Uterine smooth muscle cell (primary cell): ENCODE measurements at places on chromosomes 12 and 14. TPM values are rescaled to one million over a fixed set of nuclear protein-coding genes. Genes with fewer than 3 reads are reported as not detected.

SERPINA9 gene
- not detected in 2 replicates for total RNA-seq

KRT85 gene
- total RNA-seq, result not detected in 2 replicates

ZNF891 gene
- total RNA-seq, result 1.00 and 1.4 TPM in 2 replicates

NFATC4 gene
- 62.5 and 76.2 TPM in 2 replicates for total RNA-seq

ALX1 gene
- total RNA-seq, result 1.4 and 3.8 TPM in 2 replicates

TSPAN8 gene
- 0.25 TPM in 1 of 2 replicates, not detected in the other for total RNA-seq

SYNE3 gene
- 12.9 and 18.0 TPM in 2 replicates for total RNA-seq

CPNE6 gene
- not detected in 2 replicates for total RNA-seq

LRRC10 gene
- total RNA-seq, result not detected in 2 replicates

RNF10 gene
- total RNA-seq, result 133 and 137 TPM in 2 replicates

FIGNL2 gene
- total RNA-seq, result 0.11 and 0.25 TPM in 2 replicates

PPP1R36 gene
- 0.11 and 0.25 TPM in 2 replicates for total RNA-seq

ATXN2 gene
- total RNA-seq, result 31.7 and 33.9 TPM in 2 replicates

NGB gene
- total RNA-seq, result not detected in 2 replicates

YLPM1 gene
- total RNA-seq, result 30.2 and 37.4 TPM in 2 replicates

NFYB gene
- total RNA-seq, result 25.0 and 26.4 TPM in 2 replicates

STX2 gene
- total RNA-seq, result 47.4 and 61.3 TPM in 2 replicates

CMTM5 gene
- total RNA-seq, result 0.22 and 0.50 TPM in 2 replicates

CHGA gene
- total RNA-seq, result not detected in 2 replicates

CMA1 gene
- total RNA-seq, result not detected in 2 replicates

SERPINA1 gene
- total RNA-seq, result 0.22 TPM in 1 of 2 replicates, not detected in the other

C2CD5 gene
- total RNA-seq, result 28.8 and 34.4 TPM in 2 replicates

BEGAIN gene
- total RNA-seq, result 0.87 and 1.9 TPM in 2 replicates

MYH6 gene
- not detected in 2 replicates for total RNA-seq

GSC gene
- 0.22 TPM in 1 of 2 replicates, not detected in the other for total RNA-seq

DNAJC22 gene
- total RNA-seq, result 2.6 and 4.4 TPM in 2 replicates

TMEM229B gene
- 0.33 and 0.62 TPM in 2 replicates for total RNA-seq

TMEM119 gene
- total RNA-seq, result 61.6 and 95.1 TPM in 2 replicates

ZC2HC1C gene
- total RNA-seq, result 1.8 and 1.9 TPM in 2 replicates

RPL41 gene
- 1,557 and 2,417 TPM in 2 replicates for total RNA-seq

SLCO1A2 gene
- not detected in 2 replicates for total RNA-seq

CDC42BPB gene
- total RNA-seq, result 80.1 and 96.5 TPM in 2 replicates

AKAP6 gene
- 10.6 and 26.6 TPM in 2 replicates for total RNA-seq

MYL2 gene
- not detected in 2 replicates for total RNA-seq

C1QL4 gene
- 0.37 and 0.77 TPM in 2 replicates for total RNA-seq

ASPG gene
- under 0.01 TPM in 1 of 2 replicates, not detected in the other for total RNA-seq

KIF26A gene
- 1.3 and 1.5 TPM in 2 replicates for total RNA-seq
